ENCODE measurements at places on chromosomes 4 and X.

- DNase-seq: no peak
Observed at GRCh38 chrX:21655901-21656586, 2.1 kb downstream of the KLHL34 start.

DNA sequence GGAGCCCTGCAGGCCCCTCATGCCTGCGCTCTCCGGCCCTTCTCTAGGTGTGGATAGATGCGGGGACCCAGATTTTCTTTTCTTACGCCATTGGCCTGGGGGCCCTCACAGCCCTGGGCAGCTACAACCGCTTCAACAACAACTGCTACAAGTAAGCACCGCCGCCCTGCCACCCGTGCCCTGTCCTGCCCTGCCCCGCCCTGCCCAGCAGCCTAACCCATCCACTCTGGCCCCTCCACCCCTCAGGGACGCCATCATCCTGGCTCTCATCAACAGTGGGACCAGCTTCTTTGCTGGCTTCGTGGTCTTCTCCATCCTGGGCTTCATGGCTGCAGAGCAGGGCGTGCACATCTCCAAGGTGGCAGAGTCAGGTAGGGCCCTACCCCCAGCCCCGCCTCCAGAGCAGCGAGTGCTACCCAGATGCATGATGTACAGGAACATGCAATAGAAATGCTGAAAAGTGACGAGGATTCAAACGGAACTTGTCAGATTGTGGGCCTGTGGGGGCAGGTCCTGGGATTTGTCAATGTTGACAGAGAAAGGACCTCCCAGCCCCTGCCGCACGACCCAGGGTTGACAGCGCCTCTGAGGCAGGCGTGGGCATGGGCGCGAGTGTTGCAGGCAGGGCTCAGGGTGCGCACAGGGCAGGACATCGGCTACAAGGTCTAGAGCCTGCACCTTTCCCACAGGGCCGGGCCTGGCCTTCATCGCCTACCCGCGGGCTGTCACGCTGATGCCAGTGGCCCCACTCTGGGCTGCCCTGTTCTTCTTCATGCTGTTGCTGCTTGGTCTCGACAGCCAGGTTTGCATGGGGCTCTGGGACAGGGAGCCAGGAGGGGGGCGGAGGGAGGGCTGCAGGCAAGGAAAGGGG, 5.7 kb downstream of the SLC6A8 start:
- DNase-seq: no peak

- no peak for DNase-seq
Observed at GRCh38 chrX:16517039-16517605, 132.8 kb upstream of the S100G start.

GRCh38 chrX:108736509-108737479, at the start of gene IRS4:
IRS4 (minus strand) TSS chrX:108736563.
- no peak for DNase-seq

DNA sequence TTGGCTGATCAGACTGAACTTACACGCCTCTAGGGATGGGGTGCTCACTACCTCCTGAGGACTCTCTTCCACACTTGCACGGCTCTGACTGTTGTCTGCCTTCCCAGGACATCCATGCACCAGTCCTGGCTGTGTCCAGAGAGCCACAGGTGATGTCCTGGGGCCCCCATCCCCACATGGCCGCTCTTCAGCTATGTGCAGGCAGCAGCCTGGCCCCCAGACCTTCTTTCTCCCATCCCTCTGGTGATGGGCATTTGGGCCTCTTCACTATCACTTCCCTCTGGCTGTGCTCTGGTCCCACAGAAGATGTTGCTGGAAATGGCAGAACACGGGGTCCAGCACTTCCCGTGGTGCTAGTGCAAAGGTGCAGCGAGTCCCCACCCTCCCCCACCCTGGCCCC, 40.9 kb upstream of the HMX1 start:
- DNase-seq: no peak

DNA sequence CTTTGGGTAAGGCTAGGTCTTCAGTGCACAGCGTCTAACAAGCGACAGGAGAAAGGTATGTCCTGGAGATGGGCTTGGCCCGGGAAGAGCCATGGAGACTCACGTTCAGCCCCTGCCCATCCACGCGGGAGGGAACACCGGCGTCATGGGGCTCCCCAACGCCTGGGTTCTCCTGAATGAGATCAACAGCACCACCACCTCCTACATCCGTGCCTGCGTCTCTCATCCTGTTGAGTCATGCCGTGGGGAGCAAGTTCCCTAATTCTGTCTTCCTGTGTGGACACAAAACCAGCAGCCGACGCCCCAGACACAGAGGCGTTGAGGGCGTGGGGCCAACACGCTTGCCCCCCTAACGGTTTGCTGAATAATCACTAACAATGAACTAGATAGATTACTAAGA, 20.1 kb upstream of the IL3RA start:
- DNase-seq: no peak

DNA sequence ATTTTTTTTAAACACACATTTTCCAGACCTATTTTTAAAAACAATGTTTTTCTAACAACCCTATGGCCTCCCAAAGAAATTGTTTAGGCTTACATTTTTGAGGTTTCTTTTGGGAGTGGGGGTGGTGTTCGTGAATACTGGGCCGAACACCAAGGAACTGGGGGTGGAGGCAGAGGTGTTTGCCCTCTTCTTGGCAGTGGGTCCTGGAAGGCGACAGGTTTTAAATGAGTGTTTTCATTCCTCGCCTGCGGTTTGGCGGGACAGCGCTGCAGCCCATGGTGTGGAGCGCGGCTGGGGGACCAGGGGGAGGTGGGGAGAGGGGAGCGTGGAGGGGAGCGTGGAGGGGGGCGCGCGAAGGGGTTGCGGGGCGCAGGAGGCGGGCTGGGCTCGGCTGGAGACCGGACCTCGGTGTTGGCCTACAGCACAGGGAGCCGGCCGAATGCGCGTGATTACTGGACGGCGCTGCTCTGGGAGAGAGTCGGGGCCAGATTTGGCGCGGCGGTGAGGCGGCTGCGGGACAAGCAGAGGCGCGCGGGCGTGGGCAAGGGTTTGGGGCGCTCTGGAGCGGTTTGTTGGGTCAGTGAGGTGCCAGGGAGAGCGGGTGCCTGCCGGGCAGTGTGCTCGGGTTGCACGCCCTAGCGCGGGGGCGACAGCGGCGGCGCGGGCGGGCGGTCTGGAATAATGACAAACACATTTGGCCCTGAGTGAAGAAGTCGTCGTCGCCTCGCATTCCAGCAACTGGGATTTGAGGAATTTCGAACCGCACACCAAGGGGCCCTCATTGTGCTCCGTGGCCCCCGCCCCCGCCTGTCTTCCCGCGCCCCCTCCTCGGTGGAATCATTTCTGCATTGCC, 764 bp downstream of the PDGFRA start:
- no peak for DNase-seq

GRCh38 chrX:16208601-16209000, 41.3 kb downstream of the MAGEB17 start:
- DNase-seq: no peak

DNA sequence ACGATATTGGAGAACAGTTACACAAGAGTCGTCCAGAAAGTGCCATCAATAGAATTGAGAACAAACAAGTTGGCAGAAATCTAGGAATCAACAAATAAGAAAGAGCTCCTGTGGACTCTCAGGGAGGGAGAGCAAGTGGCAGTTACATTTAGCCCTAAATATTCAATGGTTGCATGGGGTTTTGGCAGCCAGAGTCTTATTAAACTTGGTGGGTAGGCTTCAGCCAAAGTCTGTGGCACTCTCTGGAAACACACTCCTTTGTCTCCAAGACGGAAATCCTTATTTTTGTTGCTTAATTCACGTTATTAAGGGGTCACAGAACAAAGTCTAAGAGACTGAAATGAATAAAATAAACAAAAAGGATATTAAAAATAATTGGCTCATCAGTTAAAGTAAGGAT, 742.2 kb upstream of the ATOH1 start:
- no peak for DNase-seq

- DNase-seq: no peak
Observed at GRCh38 chr4:95268819-95269565, 279.8 kb downstream of the UNC5C start.

- DNase-seq: peak; percentile 5
Observed at GRCh38 chr4:188976644-188977115, 837.4 kb downstream of the TRIML1 start.

DNA sequence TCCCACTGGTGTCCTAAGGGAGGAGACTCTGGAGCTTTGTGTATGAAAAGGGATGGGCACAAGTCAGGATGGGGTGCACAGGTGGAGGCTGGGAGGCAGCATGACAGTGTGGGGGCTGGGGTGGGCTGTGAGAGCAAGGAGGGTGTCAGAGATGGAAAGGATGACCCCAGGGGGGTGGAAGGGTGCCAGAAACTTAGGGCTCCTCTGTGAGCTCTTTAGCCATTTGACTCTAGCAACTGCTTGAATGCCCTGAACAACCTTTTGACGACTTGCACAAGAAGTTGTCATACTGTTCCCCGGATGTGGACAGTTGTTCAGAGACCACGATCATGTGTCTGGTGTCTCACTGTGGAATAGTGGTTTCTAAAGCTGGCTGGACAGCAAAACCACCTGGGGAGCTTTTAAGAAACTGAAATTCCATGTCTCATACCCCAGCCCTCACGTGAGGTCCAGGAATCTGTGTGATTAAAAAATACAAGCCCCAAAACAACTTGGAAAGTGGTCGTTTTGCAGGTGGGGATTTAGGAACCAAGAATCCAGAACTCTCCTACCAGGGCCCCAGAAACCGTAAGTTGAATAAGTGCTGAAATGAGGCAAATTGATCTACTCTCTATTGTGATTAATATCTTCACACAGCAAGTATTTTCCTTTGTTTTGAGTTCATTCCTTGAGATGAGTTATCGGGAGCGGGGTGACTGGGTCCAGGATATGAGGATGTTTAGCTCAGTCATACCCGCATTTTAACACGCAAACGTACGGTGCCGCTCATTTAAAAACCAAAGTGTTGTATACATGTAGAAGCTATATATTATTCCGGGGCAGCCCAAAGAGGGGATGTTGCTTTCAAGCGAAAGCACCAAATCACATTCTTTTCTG, 3.4 kb downstream of the RHOH start:
- DNase-seq: no peak

- DNase-seq: no peak
Observed at GRCh38 chrX:20906571-20906970, 467.6 kb upstream of the CNKSR2 start.

- no peak for DNase-seq
Observed at GRCh38 chr4:29309050-29309449, 1411.1 kb upstream of the PCDH7 start.

GRCh38 chr4:6549445-6549844, 25.5 kb upstream of the MAN2B2 start:
- DNase-seq: no peak

- peak; percentile 89 for DNase-seq
Observed at GRCh38 chr4:67885762-67886161, 2.0 kb upstream of the TMPRSS11D start.

- DNase-seq: no peak
Observed at GRCh38 chrX:102712216-102712966, at the start of gene GPRASP2. GPRASP2 (plus strand) TSS chrX:102712448; CDS start chrX:102714870, 2,422 bp downstream.

DNA sequence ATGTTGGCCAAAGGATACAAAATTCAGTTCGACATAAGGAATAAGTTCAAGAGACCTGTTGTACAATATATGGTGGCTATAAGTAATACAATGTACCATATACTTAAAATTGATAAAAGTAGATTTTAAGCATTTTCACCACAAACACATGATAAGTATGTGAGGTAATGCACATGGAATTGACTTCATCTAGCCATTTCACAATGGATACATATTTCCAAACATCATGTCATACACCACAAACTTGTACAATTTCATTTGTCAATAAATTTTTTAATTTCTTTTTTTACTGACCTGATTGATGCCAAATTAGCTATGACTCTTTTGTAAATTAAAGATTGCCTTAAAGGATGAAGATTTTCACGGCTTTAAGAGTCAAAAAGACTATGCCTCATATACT, 103.1 kb upstream of the VCX2 start:
- no peak for DNase-seq

DNA sequence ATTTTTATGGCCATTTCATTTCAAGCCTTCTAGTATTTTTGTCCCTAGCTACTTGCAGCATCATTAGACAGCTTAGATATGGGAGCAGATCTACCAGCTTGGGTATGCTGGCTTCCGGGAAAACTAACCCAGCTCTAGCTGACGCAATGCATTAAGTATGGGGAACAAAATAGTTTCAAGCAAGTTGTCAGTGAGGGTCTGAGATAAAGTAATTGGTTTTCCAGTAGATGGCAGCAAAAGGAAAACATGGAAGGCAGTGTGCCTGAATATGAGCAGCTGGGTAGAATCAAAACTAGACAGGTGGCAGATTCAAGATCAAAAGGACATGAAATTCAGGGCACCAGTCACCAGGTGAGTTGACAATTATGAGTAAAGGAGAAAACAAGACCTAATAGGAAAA, 340.9 kb upstream of the CTSO start:
- peak; percentile 24 for DNase-seq

- no peak for DNase-seq
Observed at GRCh38 chr4:132063829-132064228, 1085.3 kb upstream of the PCDH10 start.

DNA sequence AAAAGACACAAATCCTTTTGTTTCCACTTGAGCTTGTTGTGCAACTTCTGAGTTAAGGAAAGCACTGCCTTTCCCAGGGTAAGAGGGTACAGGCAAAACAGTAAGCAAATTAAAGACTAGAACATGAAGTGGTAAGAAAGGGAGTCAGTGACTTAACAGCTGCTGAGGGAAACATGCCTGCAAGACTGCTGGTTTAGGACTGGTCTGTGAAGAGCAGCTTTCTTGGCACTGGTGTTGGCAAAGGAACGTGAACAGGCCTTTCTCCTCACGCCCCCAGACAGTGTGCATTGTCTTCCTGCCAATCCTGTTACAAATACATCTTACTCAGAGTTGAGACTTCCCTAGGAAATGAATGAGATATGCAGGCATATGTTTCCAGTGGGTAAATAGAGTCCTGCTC, 2.6 kb downstream of the LHFPL1 start:
- DNase-seq: no peak

DNA sequence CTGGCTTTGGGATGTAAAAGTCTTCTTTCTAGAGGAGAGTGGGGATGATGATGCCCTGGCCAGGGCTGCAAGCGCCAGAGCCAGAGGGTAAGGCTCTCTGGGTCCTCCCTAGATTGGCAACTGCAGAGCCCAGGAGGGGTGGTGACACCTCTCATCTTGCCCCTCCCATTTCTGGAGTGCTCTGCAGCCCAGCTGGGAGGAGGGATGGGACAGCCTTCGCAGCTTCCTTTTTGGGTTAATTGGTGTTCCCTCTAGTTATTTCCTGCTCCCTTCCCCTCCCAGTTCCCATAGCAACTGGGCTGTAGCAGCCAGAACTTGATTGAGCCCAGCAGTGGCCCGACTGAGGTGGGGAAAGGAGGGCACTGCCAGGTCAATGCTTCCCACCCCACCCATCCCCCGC, 19.2 kb downstream of the NALF2 start:
- no peak for DNase-seq

DNA sequence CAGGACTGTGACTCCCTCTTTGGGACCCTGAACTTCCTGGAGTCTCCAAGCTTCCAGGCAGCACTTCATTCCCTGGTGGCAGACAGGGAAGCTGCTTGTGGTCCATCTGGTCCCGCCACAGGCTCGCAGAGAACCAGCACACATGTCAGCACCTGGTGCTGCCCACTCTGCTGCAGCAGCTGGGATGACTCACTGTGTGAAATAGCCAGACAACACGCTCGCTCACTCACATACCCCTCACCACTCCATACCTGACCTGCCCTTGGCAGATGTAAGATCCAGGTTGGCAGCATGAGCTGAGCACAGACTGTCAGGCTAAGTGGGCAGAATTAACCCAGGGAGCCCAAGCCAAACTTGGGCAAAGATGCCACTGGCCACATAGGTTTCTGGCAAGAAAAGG, 613.5 kb downstream of the PCDH18 start:
- DNase-seq: no peak
